ENCODE measurements at places on chromosomes 16 and 17.

GRCh38 chr17:30554839-30555751 lies 77.9 kb downstream of the GOSR1 start:
- no peak for DNase-seq

- no peak for DNase-seq
These were observed 98.6 kb downstream of the BANP start for GRCh38 chr16:88049561-88050545.

DNA sequence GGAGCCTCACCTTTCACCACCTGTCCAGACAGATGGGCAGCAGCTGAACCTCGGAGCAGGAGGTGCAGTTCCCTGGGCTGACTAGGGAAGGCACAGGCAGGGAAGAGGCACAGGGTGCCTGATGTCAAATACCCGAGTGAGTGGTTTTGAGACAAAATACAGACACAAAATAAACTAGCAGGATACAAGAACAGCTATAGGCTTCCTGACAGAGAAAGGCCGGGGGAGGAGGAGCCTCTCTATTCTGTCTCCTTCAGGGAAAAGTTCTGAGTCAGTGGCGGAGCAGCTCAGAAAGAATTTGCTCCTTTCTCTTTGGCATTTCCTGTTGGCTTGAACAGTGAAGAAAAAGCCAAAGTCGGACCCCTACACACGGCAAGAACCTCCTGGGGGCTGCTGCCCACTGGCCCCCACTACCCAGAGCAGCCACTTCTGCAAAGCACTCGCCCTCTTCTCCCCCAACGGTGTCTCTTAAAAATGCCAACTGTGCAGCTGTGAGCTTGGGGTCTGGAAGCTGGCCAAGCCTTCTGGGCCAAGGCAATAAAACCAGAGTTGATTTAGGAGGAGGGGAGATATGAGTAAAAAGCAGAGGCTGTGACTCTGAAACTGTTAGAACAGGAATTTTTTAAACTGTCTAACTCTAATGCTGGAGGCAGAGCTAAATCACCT lies 14.4 kb upstream of the FAAP100 start:
- no peak for DNase-seq

DNA sequence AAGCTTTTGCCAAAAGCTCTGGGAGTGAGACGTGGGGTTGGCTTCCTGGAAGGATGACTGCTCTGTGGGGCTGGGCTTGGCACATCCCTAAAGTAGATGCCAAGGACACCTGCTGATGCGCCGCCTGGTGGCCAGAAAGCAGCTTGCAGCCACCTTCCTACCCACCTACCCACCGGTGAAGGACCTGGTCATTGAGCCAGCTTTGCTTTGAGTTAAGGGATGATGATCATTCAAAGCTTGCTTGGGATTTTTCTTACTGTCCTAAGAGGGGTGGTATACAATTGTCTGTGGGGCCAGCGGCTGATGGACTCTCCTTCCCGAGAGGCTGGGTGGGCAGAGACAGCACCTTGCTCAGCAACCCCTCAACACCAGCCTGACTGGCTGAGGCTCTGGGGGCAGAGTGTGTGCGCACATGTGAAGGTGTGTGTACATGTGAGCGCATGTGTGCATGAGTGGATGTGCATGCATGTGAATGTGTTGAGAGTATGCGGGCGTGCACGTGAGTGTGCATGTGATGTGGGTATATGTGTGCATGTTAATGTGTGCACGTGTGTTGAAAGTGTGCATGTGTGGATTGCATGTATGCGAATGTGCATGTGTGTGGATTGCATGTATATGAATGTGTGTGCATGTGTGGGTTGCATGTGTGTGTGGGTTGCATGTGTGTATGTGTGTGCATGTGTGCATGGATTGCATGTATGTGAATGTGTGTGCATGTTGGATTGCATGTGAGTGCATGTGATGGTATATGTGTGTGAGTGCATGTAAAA lies 18.6 kb downstream of the C1QTNF1 start:
- DNase-seq, result peak; percentile 65

DNA sequence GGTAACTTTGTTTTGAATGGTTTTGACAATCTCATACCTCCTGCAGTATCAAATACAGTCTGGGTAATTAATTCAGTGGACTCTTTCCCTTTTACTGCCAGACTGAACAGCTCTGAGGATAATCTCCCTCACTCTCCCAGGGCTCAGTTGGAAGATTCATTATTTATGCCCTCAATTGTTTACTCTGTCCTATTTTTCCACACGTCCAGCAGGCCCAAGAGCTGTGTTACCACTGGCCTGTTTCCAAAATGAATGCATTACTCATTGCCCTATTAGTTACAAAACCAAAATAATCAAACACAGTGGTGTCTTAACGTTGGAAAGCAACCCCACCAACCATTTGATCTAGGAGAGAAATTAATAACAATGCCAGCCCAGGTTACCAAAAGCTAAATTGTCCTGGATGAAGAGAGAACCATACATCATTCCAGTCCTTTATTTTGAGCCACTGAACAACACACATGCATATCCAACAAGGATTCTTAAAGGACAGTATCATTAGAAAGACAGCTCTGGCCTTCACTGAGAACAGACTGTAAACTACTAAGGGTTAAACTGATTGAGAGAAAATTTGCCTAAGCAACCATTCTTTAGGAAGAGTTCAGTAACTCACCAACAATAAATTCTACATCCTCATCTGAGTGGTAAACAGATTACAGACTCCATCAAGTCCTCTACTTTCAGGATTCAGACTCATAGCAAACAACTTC lies 34.5 kb downstream of the FAM222B start:
- DNase-seq, result no peak

GRCh38 chr16:19377864-19378263 lies 39.8 kb upstream of the TMC5 start:
- no peak for DNase-seq

DNA sequence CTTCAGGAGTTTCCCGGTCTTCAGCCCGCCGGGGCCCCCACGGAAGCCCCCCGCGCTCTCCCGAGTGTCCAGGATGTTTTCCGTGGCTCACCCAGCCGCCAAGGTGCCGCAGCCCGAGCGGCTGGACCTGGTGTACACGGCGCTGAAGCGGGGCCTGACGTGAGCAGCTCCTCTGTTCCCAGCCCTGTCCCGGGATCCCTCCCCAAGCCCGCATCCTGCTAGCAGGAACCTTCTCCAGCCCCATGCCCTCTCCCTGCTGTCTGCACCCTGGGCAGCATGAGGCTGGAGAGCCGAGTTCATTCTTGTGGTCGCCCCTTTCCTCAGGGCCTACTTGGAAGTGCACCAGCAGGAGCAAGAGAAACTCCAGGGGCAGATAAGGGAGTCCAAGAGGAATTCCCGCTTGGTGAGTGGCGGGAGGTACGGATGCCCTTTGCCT lies 10.1 kb downstream of the RIPOR1 start:
- DNase-seq, result no peak

DNA sequence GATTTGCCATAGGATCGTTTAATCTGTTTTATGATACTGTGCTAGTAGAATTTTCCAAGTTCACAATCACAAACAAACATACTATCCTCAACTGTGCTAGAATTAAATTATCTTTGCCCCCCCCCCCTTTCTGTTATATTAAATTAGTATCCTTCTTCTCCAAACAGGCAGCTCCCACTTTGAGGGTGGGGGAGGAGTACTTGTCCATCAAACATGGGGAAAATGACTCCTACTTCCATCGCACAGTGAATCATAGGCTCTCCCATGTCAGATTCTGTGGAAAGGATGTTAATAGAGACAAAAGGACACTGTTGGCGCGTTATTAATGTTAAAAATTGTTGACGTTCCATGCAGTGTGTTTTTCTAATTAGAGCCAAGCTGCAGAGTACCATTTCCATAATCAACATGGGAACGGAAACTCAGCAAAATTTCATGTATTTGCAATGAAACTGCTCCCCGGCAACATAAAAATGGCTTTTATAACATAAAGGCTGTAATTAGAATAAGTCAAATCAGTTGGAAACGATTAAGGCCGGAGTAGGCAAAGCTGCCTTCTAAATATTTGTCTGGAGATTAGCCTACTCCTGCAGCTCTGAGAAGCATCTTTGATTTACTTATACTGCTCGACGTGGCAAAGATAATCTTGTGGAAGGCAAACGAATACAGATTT lies 104.6 kb downstream of the RBFOX1 start:
- DNase-seq, result no peak

DNA sequence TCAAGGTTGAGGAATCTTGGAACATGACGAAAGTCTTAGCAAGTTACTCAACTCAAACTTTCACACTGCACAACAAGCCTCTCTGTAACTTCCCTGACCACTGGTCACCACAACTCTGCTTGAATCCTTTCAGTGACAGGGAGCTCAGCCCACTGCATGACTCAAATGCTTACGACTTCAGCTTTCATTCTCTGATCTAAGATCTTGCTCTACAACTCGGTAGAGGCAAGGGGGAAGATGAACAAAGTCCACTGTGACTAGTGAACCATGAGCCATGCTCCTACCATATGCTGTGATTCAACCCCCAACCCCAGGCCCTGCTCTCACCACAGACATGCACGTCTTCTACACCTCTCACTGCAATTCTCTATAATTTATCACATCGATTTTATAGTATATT lies 160.9 kb downstream of the SLC39A11 start:
- no peak for DNase-seq

DNA sequence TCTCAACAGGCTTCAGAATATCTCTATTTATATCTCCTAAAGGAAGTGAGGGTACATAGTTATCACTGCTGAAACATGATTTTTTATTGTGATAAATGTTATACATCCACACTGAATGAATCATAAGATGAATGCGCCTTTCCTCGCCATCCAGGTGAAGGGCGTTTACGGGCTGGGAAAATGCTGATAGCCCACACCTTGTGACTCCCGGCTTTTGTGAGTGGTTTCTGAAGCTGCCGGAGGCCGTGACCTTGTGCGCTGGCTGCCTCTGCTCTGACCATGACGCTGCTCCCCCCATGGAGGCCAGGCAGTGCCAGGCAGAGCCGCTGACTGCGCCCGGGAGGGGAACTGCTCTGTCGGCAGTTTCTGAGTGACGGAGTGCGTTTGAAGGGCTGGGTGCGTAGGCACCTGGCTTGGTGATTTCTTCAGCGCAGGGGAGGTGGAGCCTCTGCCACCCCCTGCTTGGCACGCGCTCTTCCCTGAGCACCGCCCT lies 97.2 kb downstream of the RAP1GAP2 start:
- no peak for DNase-seq

DNA sequence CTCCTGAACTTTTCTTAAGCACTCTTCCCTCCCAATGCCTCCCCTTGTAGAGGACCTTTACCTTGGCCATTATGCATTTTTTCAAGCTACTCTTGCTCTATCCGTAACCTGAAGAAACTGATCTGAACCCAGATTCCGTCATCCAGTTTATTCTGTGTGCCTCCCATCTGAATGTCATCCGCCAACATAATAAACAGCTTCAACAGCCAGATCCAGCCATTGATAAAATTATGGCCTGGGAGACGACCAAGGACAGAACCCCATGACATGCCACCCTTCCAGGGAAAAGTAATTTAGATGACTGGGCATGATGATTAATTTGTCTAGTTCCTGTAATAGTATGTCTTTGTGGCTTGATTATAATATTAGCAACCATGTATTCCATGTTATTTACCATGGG lies 41.9 kb downstream of the KATNIP start:
- DNase-seq, result no peak

DNA sequence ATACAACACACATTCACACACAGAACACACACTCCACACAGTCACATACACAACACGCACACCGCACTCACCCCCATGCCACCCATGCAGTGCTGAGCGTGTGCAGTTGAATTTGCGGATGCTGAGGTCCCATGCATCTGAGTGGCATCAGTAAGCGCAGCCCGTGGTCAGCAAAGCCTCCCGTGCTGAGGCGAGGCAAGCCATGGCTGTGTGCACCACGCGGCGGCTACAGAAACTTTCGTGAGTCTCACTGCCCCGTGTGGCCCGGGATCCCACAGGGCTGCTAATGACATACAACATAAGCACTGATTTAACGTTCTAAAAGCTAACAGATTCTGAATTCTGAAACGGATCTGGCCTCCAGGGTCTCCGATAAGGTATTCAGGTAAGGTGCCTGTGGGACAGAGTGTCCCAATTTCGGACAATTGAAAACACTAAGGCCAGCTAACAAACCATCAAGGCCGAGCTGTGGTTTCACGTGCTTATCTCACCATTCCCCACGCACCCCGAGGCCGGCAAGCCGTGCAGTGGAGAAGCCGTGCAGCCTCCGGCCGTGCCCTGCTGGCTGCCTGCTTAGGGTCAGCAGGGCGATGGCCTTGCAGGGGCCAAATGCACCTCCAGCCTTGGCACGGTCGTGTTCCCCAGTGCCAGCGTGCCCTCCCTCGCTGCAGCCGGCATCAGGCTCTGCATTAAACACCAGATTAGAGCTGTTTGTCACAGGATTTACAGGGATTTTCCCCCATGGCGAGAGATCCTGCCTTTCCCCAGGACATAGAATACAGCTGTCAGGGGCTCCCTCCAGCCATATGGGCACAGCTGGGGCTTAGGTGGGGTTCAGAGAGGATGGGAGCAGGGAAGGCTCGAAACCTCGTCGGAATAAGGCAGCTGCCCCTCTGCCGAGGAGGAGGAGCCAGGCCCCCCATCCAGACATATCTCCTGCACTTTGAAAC lies 191.7 kb downstream of the C16orf95 start:
- no peak for DNase-seq

GRCh38 chr17:69268543-69269014 lies 40.0 kb upstream of the ABCA10 start:
- no peak for DNase-seq

- DNase-seq, result no peak
These were observed 24.4 kb downstream of the IRF8 start for GRCh38 chr16:85923153-85924021.

- no peak for DNase-seq
These were observed 1015.1 kb upstream of the EEF2KMT start for GRCh38 chr16:6112700-6113099.

DNA sequence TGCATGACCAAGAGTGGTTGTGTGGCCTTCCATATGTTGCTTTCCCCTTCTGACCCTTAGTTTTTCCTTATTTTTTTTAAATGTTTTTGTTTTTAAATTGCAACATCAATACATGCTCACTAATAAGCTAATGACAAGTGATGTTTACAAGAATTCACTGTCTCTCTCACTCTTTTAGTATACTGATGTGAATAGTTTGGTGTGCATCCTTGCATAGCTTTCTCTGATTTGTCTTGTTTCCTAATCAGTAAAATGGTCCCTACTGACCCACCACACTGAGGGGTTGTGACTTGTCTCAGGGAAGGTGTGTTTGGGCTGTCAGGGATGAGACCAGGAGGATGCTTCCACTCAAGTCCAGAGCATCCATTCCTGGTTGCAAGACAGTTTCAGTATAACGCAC lies 26.0 kb downstream of the CIITA start:
- DNase-seq, result no peak

GRCh38 chr16:5001571-5001970 lies 32.2 kb downstream of the NAGPA start:
- DNase-seq, result no peak

- DNase-seq, result no peak
These were observed 248.5 kb downstream of the SOX9 start for GRCh38 chr17:72369366-72369765.

DNA sequence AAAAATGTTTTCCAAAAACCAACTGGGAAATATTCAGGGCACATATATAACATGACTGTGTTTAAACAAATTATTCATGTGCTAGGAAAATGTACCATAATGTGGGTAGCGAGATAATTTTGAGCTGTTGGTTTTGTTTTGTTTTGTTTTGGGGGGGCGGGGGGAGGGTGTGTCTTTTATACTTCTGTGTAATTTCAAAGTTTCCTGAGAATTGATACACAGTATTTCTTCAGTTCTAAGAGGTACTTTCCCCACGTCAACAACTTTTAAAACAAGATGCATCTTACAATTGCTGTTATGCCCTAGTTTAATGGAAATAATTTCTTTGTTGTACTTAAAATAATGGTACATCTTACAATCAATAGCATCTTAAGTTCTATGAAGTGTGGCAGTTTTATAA lies 99.7 kb upstream of the RPRML start:
- no peak for DNase-seq

- no peak for DNase-seq
These were observed 4.7 kb downstream of the SLC5A11 start for GRCh38 chr16:24850289-24850938.

Measured in CD4-positive, alpha-beta T cell treated with Interleukin-10 for 1 hour (primary cell).